ENCODE measurements at places on chromosomes 13 and 19.

DNA sequence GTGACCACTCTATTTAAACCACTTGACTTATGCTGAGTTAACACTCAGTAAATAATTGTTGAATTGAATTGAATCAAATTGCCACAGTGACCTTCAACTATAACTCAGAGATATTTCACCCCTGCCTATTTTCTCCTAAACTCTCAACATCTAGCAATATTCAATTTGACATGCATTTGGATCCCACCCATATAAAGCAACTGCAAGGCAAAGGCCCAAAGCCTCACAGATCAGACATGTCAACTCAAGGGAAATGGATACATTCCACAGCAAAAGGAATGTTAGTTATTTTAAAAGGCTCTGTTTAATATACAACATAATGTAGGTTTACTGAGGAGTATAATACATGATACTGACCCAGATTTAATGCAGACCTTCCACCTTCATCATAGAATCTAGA lies 107.4 kb downstream of the KCTD12 start:
- no peak for DNase-seq

DNA sequence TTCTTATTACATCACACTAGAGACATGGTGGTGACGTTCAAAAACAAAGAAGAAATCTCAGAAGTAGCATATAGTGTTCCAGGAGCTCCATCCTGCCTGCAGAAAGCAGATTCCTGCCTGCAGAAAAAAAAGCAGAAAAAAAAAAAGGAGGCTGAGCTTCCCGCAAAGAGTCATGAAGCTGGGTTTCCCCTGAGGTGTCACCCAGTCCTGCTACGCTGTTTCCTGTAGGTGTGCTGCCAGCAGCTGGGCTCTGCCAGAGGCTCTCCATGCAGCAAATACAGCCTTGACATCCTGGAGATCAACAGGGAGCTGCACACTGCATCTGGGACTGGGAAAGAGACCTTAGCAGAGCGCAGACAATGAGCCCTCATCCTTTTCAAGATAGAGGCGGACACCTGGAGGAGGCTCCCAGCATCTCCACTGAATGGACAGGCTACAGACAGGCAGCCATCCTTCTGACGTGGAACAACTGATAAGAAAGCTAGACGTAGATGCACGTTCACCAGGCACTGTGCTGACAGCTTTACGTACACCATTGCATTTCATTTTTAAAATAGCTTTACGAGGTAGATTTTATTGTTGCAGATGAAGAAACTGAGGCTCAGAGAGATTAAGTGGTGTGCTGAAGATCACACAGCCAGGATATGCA lies 350.9 kb downstream of the FOXO1 start:
- DNase-seq = no peak

- DNase-seq = peak; percentile 59
Observed at GRCh38 chr13:82717249-82717648, 1165.0 kb downstream of the SLITRK1 start.

DNA sequence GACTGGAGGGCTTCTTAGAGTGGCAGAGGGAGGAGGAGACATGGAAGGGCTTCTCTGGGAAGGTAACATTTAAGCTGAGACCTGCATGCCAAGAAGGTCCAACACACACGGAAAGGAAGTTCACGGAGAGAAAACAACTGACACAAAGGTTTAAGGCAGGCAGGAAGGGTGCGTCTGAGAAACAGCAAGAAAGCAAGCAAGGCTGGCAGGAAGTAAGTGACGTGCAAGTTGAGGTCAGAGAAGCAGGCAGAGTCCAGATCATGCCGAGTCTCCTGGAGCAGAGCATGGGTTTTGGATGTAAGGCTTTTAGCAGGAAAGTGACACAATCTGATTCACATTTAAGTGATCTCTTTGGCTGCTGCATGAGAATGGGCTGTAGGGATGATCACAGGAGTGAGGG lies 60.5 kb downstream of the ATP7B start:
- no peak for DNase-seq

DNA sequence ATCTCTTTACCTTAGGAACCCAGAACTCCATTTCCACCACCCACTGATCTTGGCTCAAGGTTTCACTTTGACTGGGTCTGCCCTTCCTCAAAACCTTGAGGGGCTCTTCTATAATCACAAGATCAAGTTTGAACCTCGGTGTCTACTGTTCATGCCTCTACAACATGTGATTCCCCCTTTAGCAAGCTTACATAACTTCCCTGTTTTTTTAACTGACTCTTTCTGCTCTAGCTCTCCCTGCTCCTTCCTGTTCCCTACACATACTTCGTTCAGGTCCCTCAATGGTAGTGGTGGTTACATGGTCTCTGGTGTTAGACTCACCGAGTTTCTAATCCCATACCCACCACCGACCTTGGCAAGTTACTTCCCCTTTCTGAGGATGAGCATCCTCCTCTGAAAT lies 26.7 kb downstream of the CEACAM8 start:
- DNase-seq = no peak

DNA sequence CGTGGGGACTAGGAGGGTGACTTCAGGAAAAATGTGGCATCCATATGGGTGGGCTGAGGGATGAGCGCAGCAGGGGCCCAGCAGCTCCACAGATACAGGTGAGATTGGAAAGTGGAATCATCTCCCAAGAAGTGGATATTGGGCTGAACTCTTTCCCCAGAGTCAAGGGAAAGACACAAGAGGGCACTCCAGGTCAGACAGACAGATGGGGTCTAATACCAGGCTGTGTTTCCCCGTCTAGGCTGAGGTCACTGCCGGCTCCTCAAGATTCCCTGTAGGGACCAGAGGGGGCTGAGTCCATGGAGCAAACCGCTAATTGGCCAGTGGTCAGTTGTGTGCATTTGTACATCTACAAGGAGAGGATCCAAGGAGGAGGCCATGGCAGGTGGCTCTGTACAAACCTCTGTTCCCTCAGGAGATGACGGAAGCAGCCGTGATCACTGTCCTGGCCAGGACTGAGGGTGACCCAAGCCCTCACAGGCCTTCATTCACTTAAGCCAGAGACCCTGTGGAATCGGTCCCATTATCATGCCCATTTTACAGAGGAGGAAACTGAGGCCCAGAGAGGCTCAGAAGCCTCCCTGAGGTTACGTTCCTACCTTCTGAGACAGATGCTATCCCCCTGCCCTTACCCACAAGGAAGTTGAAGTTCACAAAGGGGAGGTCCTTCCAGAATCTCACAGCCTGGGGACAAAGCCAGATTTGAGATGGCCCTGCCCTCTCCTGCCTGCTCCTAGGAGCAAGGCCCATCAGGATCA lies 14.9 kb upstream of the IGLON5 start:
- no peak for DNase-seq

- no peak for DNase-seq
Observed at GRCh38 chr13:110780422-110780821, 66.9 kb downstream of the ING1 start.

GRCh38 chr13:94033098-94033497 lies 446.4 kb downstream of the DCT start:
- DNase-seq = no peak

GRCh38 chr13:100240109-100240779 lies 151.4 kb downstream of the PCCA start:
- DNase-seq = no peak

DNA sequence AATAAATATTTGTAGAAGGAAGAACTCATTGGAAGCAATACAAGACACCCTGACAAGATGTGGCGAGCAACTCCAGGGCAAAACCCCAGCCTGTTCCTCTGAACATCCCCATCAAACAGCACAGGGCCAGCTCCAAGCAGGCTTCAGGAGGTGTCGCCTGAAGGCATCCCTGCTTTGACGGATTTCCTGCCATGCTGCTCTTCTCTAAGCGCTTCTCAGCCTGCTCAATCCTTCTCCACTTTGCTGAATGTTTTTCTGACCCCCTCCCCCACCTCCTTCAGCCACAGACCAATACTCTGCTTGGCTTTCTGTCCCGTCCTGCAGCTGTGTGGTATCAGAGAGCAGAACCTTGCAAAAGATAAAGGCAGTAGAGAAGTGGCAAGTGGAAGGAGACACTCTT lies 28.4 kb downstream of the C19orf81 start:
- no peak for DNase-seq

DNA sequence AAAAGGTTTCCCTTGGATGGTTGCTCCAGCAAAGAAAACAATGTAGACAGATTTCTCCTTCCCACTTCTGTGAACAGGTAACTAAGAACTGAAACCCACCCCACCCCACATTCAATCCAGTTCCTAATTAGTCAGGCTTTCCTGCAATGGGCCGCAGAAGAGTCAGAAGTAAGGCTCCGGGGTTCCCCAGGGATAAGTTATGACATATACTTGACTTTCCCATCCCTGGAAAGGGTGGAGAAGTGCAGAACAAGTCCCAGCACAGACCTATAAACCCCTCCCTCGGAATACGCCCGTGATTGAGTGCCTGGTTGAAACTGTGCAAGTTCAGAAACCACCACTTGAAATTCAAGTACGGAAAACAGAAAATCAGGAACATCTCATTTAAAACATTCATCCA lies 24.9 kb downstream of the RCBTB2 start:
- DNase-seq = no peak

GRCh38 chr19:54188215-54188871 lies 1.0 kb downstream of the MBOAT7 start:
- no peak for DNase-seq

DNA sequence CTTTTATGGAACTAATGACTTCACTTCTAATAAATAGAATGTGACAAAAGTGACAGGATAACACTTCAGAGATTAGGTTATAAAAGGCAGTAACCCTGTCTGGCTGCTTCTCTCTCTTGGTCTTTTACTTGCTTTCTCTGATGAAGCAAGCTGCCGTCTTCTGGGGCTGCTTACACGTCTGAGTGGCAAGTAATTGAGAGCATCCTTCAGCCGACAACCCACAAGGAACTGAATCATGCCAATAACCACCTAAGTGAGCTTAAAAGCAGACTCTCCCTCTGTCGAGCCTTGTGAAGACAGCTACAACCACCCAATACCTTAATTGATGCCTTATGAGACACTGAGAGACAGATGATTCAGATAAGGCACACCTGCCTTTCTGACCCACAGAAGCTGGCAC lies 1091.2 kb downstream of the SLITRK1 start:
- DNase-seq = no peak

- no peak for DNase-seq
Observed at GRCh38 chr13:111116856-111117255, 1.7 kb downstream of the ARHGEF7 start.

GRCh38 chr13:79966059-79966458 lies 374.9 kb downstream of the SPRY2 start:
- DNase-seq = no peak

GRCh38 chr13:51697181-51697580 lies 106.8 kb downstream of the DHRS12 start:
- DNase-seq = no peak

- no peak for DNase-seq
Observed at GRCh38 chr13:32588736-32589135, 2.5 kb downstream of the PDS5B start.

GRCh38 chr13:88887045-88887662 lies 1216.0 kb downstream of the SLITRK5 start:
- DNase-seq = no peak

DNA sequence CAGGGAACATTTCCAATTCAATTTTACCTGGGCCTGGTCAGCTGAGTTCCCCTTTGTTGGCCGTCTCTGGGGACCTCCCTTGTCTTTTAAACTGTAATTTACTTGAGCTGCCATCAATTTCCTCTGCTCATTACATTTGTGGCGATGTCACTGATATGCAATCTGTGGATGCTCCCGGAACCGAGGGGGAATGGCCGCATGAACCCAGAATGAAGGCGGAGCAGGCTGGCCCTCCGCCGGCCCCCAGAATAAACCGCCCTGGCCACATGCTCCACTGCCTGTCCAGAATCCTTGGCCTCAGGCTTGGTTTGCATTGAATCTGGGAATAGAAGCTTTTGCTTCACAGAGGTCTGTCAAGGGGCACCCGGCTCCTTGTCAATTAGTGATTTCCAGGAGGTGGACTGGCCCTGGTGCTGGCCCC lies 276.8 kb downstream of the TEX29 start:
- DNase-seq = no peak

DNA sequence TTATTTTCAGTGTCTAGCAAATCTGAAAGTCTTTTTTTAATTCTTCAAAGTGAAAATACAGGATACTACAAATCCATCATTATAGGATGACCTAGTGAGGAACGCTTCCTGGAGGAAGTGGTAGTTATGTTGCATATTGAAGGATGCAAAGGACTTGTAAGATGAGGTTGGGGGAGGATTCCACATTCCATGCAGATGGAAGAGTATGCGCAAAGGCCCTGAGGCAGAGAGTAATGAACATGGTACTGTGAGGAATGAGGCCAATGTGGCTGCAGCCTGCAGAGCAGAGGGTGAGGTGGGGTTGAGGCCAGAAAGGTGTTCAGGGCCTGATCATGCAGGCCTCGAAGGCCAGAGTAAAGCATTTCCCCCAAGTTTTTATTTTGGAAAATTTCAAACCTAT lies 202.8 kb downstream of the MTUS2 start:
- no peak for DNase-seq

DNA sequence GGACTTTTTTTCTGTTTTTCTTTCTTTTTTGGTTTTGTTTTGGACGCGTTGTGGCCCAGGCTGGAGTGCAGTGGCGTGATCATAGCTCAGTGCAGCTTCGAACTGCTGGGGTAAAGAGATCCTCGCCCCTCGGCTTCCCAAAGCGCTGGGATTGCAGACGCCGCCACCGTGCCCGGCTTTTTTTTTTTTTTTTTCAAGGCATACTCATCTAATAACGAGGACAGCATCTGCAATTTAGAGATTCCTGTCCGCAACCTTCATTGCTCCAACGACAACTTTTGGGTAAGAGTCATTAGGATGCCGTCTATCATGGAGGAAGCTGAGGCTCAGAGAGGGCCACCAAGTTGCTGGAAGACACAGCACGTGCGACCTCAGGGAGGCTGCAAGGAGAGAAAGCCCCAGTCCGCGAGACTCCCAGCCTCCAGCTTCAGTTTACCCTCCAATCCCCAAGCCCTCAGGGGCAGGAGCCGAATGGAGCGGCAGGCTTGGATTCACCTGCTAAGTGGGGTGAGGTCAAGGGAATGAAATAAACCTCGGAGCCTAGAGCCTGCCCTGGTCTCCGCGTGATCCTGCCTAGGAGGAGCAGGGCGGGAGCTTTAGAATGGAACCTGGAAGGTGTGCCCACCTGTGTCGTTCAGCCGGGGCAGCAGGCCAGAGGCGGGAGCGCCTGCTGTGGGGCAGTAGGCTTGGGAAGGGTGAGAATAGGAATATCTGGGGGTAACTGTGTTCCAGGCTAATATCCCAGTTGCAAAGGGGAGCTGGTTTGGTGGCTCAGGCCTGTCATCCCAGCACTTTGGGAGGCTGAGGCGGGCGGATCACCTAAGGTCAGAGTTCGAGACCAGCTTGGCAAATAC lies 676 bp upstream of the POLRMT start:
- no peak for DNase-seq

Measured in HS-27A (cell line).